ENCODE measurements at places on chromosomes 3 and 15. TPM values are rescaled to one million over a fixed set of nuclear protein-coding genes. Genes with fewer than 3 reads are reported as not detected.

DNA sequence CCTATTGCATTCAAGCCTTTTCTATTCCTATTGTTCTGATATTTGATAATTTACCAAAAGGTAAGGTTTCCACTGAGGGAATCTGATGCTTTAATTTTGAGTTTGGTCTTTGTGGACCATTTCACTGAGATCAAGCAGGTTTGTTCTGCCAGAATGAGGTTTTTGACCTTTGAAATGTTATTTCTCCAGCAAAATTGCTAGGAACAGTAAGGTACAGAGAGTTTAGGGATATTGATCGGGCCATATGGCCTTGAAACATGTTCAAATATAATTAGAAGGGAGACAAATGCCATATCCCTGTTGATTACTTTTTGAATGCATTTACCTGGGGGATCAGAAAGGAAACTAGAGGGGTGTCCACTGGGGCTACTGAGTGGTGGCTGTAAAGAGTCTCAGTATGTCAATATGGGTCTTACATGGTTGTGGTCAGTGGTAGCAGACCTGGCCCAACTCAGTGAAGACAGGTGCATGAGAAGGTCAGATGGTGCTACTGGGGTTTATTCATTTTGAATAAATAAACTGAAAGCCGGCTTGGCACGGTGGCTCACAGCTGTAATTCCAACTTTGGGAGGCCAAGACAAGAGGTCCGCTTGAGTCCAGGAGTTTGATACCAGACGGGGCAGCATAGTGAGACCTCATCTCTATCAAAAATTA is 100.2 kb downstream of the SV2B start:
- DNase-seq: no peak

DNA sequence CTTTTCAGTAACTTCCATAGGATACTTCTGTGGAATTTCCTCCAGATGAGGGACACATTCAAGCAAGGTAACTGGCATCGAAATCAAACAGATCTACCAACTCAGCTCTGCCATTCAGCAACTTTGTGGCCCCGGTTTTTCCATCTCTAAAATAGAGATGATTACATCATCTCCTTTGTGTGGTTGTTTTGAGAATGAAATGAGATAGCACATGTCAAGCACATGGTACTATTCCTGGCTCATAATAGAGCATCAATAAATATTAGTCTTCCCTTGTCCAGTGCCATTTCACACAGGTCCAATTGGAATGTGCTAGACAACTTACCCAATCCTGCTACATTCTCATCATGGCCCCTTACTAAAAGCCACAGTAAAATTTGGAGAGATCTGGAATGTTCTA is 24.2 kb upstream of the TM4SF4 start:
- no peak for DNase-seq

SEMA7A gene
- total RNA-seq: 32.1 TPM

GPR176 gene
- total RNA-seq: 0.07 TPM

IL17RB gene
- 1.2 TPM for total RNA-seq

All from natural killer cell treated with Interleukin-12 subunit alpha and Interleukin-12 subunit beta and Interleukin-15 and Interleukin-18, amount 100 ng/mL, for 72 hours (primary cell).